SIG-M5 (cell line): ENCODE measurements at places on chromosomes 12 and 14.
A peak's percentile ranks its signal among the peaks of the same experiment; 100 is the strongest.

- no peak for DNase-seq
These were observed 14.2 kb downstream of the ESR2 start for GRCh38 chr14:64279704-64280668.

DNA sequence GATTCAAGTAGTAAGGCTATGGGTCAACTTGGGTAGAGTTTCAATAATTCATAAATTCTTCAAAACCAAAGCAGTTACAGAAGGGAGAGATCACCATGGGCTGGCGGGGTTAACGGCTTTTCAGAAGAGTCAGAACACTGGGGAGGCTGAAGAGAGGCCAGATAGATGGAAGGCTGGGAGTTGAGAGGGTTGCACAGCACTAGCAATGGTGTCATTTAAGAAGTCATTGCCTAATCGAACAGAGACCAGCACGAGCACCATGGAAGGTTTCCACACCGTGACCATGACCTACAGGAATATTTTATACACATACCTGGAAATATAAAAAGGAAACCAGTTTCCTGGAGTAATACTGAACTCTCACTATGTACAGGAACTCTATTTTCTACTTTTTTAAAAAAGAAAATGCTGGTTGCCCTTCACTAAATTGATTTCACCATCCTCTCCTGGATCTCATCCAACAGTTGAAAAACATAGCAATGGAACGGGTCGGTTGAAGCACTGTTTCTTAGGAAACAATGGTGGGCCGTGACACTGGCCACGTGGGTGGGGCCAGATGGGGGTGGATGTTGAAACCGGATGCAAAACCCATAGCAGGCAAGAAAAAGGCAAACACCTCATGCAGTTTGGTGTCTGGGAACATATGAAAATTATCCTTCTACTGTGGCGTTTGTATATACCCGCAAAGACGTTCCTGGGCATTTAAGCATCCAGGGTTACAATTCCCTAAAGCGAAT lies 38.0 kb upstream of the RIN3 start:
- peak; percentile 30 for DNase-seq

DNA sequence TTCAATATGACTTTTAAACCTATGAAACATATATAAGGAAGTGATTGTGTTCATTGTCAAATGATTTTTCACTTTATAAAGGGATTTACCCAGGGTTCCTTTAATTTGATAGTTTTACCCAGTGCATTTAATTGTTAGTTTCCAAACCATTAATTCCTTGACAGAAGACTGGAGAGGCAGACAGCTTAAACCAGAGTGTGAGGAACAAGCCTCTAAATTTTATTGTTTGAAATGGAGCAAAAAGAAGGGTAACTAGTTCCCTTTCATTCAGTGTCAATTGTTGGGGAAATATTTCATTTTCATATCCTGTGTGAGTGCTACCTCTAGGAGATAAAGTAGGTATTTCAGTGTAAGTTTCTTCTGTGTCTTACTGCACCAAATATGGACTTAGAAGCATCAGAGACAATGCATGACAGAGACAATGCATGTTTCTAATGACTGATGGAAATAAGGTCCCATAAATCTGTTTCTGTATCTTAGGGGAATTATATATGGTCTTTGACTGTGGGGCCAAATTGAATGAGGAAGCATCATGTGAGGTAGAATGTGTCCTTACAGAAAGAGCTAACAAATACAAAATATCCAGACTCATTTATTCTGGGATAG lies 120.5 kb downstream of the TMTC2 start:
- no peak for DNase-seq

GRCh38 chr12:86838711-86839110 lies 582.5 kb upstream of the MGAT4C start:
- no peak for DNase-seq

DNA sequence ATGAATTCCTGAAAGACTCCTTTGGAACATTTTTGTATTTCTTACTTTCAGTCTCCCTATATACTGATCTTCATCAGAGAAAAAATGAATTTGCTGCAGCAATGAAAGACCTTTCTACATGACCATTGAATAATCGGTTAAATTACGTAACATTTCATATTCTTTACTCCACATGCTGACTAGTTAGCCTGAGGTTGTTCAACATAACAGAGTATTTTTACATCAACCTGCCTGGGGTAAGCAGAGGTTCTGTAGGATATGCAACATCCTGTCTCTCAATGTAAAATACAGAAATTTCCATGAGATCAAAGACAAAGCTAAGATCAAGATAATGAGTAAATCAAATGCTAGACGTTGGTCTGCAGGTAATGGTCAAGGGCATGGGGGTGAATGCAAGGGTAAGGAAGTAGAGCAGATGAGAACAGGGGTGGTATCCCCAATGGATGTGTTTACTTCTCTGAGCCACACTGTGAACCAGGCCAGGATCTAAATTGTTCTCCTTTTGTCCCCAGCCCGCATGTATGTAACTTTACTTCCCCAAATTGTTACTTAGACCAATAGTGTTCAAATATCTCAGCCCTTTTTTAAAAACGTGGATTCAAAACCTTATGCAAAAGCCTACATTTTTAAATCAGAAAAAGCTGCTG lies 45.4 kb downstream of the DUSP6 start:
- DNase-seq: no peak

DNA sequence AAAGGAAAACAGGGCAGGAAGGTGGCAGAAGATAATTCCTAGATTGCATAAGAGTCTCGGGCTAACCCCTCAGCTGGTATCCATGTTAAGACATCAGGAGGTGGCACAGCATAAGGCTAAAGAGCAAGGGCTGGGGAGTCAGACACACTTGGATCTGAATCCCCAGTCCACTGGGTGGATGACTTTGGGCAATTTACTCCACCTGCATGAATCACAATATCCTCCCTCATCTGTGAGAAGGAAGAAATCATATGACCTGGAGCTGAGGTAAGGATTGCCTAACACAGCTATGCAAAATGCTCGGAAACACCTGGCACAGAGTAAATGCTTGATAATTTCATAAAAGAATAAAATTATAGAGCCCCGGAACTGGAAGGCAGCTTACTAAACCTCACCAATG lies 217.9 kb downstream of the PIK3C2G start:
- DNase-seq: no peak

DNA sequence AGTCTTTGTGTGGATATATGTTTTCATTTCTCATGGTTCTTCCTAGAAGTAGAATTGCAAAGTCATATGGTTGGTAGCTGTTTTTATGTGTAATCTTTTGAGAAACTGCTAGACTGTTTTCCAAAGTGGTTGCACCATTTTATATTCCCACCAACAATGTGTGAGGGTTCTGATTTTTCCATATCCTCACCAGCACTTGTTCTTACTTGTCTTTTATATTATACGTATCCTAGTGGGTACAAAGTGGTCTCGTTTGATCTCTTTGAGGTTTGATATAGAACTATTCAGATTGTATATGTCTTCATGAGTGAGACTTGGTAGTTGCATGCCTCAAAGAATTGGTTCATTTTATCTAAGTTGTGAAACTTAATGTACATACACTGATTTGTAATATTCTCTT lies 91.3 kb downstream of the BEGAIN start:
- no peak for DNase-seq

DNA sequence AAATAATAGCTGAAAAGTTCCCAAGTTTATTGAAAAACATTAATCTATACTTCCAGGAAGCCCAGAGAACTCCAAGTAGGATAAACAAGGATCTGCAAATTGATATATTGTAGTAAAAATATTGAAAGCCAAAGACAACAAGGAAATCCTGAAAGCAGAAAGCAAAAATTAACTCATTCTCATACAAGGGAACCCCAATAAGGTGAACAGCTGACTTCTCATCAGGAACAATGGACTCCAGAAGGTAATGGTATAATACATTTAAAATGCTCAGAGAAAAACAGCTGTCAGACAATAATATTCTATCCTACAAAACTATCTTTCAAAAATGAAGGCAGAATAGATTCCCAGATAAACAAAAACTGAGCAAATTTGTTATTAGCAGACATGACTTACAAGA lies 138.1 kb upstream of the BMP4 start:
- no peak for DNase-seq

GRCh38 chr12:110844551-110845338 lies 2.0 kb upstream of the CCDC63 start:
- DNase-seq: no peak

DNA sequence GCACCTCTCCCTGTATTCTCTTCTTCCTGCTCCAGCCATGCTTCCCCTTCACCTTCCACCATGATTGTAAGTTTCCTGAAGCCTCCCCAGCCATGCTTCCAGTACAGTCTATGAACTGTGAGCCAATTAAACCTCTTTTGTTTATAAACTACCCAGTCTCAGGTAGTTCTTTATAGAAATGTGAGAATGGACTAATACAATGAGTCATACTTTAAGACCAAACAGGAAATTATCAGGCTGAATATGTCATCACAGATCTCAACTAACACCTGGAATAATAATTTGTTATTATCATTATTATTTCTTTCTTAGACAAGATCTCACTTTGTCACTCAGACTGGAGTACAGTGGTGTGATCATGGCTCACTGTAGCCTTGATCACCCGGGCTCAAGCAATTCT lies 85.4 kb downstream of the KCNMB4 start:
- DNase-seq: no peak

DNA sequence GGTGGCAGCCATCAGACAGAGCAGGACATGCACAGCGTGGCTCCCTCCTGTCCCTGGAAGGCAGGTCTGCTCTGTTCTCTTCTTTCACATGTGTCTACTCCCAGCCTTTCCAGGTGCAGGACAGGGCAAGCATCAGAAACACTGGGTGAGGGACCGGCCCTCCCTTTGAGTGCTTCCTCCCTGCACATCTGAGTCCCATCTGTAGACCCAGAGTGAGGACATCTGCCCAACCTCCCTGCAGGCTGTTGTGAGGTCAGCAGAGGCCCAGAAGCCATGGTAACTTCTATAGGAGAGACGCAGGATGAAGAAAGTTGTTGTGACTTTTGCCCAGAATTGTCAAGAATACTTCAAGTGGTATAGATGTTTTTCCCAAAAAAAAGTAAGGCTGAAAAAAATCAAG lies 282.7 kb downstream of the CACNA1C start:
- no peak for DNase-seq

- no peak for DNase-seq
These were observed 209.4 kb upstream of the CRY1 start for GRCh38 chr12:107302649-107303341.

GRCh38 chr14:53450871-53451270 lies 297.7 kb upstream of the DDHD1 start:
- DNase-seq: no peak

DNA sequence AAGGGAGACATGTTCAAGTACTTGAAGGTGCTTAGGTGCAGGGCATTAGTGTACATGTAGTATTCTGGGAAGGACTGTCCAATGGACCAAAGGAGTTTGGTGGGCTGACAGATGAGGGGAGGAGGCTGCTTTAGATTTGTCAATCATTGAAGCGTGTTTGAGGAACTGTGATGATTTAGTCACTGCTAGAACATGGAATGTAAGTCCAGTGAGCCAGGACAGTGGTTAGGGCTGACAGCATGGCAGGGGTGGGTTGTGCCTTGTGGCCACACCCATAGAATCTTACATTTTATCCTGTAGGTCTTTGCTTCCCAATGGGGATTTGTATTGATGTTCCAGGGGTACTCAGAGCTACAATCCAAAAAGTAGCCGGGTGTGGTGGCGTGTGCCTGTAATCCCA lies 24.6 kb downstream of the DIP2B start:
- no peak for DNase-seq

DNA sequence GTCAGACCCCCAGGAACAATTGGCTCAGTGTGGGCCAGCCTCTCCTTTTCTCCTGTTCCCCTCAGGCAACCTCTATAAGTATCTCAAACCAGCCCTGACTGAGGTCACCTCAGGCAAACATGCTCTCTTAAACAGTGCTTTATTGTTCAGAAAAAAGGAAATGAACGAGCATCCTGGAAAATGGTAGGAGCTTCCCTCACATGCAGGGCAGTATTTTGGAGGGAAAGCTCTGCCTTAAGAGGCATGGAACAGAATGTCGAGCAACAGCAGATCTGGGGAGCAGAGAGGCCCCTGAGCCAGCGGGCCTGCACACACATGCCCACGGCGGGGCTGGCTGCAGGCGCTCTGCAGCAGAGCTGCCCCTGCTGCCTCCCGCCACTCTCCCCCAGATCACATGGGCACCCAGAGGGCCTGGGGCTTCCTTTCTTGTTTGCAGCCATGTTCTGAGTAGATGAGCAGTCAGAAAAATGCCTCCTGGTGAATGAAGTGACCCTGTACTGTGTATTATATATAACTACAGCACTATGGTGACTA lies 42.0 kb downstream of the MOK start:
- DNase-seq: no peak

DNA sequence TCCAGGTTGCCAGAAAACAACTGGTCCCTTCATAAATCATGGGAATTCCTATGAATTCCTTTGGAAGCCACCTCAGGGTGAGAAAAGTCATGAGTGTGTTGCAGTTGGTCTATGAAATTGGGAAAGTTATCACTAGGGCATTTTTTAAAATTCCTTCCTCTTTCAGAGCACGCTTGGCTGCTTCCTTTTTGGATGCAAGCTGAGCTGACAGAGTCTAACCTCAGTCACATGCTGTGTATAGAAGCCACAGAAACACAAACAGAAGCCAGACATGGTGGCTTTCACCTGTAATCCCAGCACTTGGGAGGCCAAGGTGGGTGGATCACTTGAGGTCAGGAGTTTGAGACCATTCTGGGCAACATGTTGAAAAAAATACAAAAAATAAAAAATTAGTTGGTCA lies 21.7 kb upstream of the HELB start:
- no peak for DNase-seq

- DNase-seq: no peak
These were observed 414.0 kb downstream of the SOX5 start for GRCh38 chr12:23535441-23535840.

GRCh38 chr12:9327320-9327719 lies 119.1 kb upstream of the PZP start:
- DNase-seq: no peak

DNA sequence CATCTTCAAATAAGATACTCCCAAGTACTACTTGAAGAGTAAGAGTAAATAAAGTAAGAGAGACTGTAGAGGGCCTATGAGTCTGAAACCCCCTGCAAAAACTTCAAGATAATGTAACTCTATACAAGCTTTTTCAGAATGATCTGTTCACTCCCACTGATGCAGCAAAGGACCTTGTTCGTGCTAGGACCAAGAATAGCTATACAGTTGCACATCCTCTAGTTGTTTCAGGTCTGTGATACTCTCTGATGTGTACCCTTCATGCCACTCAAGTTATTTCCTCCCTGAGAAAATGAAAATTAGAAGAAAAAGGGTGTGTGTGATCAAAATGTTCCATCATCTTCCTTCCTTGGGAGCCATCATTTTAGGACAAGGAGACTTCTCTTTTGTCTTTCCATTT lies 204.4 kb downstream of the ALX1 start:
- DNase-seq: no peak

- DNase-seq: no peak
These were observed 127.7 kb downstream of the KIF26A start for GRCh38 chr14:104265918-104266630.

DNA sequence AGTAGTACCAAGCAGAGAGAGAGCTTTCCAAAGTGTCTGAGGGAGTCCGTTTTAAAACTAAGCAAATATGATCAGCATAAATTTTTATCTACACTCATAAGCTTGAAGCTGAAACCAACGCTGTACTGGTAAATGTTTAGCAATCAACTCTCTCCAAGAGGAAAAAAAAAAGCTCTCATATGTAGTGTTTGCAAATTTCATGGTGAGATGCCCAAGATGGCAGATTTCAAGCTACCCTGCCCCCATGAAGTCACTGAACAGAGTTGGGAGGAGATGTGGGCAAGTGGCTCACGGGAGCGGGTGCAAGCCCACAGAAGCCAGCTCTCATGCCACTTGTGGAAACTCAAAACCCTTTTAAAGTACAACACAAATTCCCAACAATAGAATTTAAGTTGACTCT lies 475.8 kb downstream of the BCAT1 start:
- no peak for DNase-seq

GRCh38 chr14:93280743-93281142 lies 52.1 kb downstream of the BTBD7 start:
- DNase-seq: no peak
